BJ (cell line): ENCODE measurements at places on chromosomes 4 and X.

DNA sequence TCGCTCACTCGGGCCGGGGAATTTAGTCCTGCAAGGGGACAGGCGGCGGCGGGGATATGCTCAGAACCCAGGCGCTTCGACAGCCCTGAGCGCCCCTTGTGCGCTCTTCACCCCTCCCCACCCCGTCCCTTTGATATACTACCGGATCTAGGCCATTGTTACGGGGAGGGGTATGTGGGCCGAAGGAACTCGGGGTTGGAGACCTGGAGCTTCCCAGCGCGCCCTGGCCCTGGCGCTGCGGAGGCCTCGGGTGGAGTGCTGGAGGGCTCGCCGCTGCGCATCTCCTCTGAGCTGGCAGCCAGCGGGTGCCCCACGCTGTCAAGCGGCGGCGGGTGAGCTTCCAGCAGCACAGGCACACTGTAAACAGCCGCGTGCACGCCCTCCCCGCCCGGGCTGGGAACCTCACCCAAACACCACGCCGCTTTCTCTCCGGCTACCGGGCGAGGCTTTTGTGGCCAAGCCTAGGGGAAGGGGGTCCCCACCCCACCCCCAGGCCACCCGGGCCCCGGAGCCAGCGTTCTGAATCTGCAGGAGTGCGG, 54.5 kb upstream of the BCOR start:
- no peak for DNase-seq

GRCh38 chr4:78682070-78682469, 94.1 kb upstream of the BMP2K start:
- no peak for DNase-seq

DNA sequence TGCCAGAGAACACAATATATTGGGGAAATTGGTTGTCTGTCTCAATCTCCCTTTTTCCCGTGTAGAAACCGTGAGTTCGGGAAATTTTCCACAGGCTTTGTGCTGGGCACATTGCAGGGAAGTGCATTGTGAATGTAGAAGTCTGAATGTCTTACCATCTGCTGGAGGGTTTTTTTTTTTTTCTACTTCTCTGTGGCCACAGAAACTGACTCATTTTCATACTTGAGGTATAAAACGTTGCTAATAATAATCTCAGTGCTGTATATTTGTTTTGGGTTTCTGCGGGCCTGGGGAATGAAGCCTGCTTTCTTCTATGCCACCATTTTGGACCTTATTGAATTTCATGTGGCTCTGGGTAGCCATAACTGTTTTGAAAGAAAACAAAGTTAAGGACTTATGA, 1001.2 kb downstream of the STIM2 start:
- DNase-seq = no peak

- no peak for DNase-seq
Measured at GRCh38 chrX:3044671-3045070, 3.4 kb downstream of the ARSF start.

DNA sequence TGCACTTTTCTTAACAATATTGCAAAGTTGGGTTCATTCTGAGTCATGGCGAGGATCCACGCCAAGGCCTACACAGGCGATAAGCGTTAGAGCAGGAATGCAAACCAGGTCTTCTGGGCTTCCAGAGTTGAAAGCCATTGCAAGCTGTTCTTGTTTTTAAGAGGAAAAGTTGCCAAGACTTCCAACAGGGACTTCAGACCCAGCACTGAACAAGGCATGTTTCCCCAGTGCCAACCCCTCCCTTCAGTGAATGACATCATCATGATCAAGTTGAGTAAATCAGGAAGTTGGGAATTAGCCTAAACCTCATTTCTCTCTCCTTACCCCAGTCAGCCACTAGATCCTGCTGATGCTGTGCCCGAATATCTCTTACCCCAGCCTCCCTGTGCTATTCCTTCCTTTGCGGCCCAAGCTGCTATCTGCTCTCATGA, 355.1 kb downstream of the HS3ST1 start:
- DNase-seq = no peak

DNA sequence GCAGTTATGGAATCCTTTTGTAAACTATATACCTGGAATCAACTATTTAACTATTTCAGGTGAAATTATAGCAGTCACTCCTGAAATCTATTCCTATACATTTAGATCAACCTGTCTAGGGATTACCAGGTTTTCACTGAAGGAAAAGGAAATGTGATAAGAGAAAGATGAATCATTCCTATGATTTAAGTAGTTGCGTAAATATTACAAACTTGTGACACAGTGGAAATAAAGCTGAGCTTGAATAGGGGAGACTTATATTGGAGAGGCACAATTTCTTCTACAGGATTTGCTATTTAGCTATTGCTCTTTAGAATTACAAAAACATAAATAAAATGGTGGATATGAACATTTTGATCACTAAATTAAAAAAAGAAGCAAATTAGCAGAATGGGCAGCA, 284.1 kb upstream of the EPHA5 start:
- DNase-seq = no peak

DNA sequence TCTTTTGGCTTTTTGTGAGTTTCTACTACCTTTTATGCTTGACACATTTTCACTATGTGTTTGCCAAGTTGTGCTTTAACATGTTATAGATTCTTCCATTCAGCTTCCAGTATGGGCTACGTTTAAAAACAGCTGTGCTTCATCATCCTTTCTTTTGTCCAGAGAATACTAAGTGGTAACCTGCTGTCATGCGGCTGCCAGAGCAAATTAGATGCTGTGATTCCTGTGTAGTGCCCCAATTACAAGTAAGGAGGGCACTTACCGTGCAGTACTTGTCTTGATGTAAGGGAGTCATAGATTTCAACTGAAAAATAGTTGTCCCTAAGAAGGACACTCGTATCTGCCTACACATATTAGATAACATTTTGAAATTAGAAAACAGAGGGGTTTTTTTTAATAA, 531.8 kb upstream of the GALNTL6 start:
- DNase-seq = no peak

DNA sequence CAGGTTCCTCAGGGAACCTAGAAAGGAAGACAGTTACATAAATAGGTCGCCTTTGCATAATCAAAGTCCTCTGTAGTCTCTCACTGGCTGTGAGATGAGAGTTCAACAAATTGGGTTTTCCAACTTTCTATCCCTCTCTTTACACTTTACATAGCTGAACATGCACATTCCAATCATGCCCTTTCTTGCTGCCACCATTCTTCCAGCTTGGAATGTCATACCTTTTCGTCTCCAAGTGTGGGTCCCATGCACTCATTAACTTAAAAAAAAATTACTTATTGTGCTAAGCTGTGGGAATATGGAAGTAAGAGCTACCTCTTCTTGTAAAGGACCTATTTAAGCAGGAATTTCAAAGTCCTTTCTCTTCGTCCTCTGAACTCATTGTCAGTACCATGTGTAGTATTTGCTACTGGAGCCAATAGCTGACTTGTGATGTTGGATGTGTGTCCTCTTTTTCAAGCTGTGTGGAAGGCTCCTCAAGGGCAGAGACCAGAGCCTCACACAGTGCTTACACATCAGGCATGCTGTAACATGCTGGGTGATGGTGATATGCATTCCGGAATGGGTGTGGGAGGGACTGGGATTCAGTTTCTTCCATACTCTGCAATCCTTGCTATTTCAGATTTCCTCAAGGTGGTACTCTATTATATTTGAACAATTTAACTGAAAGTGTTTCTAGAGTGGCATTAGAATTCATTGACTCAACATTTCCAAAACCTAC, 7.1 kb downstream of the ENOPH1 start:
- no peak for DNase-seq

DNA sequence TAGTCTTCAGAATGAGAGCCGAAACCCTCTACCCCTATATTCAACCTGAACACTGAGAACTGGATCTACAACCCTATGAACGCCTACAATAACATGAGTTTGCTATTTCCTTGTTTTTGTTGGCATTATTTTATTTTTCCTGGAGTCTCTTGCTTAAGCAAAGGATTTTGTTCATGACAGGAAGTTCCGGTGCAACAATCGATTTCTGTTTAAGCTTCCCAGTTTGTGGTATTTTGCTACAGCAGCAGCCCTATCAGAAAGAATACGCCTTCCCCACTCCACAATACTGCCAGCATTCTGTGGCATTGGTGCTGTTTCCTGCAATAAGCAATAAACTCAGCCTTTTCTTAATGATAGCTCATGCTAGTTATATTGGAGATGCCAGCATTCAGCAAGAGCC, 60.9 kb downstream of the NPY5R start:
- no peak for DNase-seq

DNA sequence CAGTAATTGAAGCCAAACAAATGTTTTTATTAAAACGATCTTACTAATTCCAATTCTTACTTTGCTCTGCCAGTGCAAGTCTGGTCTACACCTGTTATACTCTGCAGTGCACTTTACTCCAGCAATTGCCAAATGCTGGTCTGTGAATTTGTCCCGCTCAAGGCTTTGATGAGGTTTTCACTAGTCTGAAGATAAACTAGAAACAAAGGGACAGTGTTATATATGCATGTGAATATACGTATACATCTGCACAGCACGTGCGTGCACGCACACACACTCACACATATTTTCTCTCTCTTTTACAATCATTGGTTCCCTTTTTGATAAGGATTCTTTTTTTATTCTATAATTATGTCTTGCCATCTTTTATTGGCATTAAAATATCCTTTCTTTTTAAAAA, 88.5 kb upstream of the LCORL start:
- DNase-seq = no peak

DNA sequence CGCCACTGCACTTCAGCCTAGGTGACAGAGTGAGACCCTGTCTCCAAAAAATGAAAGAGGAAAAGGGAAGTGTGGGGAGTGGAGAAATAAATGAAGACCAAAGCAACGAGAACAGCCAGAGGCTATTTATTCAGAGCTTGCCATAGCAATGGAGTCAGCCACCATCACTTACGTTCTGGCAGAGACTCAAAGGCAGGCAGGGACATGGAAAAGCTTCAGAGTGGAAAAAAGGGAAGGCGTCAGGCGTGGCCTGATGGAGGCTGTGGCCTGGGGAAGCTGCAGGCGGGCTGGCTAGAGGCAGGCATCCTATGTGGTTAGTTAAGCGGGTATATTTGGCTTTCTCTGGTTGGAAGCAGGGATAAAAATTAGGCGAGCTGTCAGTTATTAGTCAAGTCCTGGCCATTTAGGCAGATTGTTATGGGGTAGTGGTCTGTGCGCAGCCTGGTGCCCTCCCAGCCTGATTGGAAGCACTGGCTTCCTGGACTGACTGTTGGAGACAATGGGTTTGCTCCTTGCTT, 73.3 kb downstream of the DCTD start:
- DNase-seq = no peak

DNA sequence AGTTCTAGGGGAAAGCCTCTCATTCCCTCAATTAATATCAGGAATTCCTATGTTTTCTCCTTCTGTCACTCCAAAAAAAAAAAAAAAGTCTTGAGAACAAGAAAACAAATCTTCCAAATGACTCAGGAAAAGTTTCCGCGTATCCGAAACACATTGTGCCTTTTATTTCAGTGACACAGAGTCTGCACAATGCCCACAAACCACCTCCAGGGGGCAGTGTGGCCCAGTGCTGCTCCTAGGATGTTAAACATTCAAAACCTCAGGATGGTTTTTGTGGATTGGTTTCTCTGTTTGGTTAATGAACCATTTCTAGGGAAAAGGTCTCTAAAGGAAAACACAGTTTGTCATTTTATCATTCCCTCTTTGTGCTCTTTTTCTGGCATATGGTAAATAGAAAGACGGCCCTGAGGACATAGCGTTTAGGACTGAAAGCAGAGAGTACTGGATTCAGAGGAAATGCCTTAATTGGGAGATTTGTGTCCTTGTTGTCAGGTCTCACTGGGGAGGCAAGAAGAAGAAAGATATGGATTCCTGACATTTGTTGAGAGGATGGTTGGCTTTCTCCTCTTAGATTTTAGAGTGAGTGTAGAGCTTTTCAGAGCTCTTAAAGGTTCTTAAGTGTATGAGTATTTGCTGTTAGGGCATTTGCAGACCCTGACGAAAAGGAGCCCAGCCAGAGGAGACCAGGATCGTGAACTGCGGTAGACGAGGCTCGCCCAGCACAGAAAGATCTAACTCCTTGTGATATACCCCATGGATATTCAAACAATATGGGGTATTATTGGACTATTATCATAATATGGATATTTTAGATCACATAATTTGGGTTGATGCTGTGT, 65.7 kb upstream of the MAP9 start:
- no peak for DNase-seq

DNA sequence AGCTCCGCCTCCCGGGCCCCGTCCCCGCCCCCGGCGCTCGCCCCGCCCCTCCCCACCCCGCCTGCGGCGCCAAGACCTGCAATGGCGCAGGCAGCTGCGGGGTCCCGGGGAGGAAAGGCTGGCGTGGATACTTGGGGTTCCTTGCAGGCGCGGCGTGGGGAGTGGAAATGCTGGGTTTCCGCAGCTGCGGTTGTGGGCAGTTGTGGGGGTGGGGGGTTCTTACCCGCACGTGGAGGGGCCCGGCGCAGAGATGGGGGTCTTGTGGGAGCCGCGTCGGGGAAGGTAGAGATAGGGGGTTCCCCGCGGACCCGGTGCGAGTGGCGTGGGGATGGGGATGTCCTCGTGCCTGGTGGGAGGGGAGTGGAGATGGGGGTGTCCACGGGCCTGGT, 680 bp upstream of the ASMTL start:
- DNase-seq = peak; percentile 10

GRCh38 chr4:158162631-158163030, 10.2 kb downstream of the GASK1B start:
- no peak for DNase-seq

GRCh38 chr4:78397292-78397630, 154.3 kb upstream of the ANXA3 start:
- no peak for DNase-seq

- DNase-seq = no peak
Measured at GRCh38 chr4:6663596-6664393, 23.3 kb downstream of the MRFAP1 start.

DNA sequence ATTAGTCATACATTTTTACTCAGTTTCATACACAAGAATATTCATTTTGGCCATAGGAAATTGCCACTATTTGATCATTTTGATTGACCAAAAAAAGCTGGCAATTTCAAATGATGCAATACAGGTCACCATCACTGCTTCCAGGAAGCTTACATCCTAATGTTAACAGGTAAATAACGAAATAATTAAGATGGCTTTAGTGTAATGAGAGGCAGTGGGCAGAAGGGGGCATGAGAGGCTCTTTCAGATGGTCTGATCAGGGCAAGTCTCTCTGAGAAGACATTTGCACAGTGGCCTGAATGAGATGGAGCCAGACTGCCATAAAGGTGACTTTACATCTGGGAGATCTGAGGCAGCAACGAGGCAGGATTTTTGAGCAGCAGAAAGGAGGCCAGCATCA, 170.7 kb downstream of the SLIT2 start:
- DNase-seq = no peak

DNA sequence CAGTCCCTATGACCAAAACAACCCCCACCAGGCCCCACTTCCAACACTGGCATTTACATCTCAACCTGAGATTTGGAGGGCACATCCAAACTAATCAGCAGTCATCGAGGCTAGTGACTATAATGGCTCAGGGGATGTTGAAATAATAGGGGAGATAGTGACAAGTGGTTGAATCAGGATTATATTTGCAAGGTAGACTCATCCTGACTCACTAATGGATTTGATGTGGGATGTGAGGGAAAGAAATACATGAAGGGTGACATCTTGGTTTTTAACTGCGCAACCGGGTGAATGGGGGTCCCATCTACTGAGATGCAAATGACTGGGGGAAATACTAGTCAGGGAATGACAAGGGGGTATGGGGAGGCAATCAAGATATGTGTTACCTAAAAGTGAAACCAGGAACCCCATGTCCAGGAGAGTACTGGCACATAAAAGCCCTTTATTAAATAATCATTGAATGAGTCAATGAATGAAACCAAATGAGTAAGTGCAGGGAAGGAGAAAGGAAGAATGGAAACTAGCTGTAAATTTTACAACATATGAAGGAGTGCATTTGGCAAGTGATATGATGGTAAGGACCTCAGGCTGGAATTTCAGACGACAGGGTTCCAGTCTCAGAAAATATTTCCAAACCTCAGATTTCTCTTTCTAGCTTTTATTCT, 78.3 kb downstream of the PARM1 start:
- DNase-seq = no peak

- DNase-seq = no peak
Measured at GRCh38 chr4:36509845-36510244, 228.4 kb downstream of the DTHD1 start.
